HS-5 (cell line): ENCODE measurements at places on chromosomes 2 and 18.
A peak's percentile ranks its signal among the peaks of the same experiment; 100 is the strongest.

GRCh38 chr2:100939445-100939844 lies 62.6 kb upstream of the RPL31 start:
- DNase-seq = no peak

- no peak for DNase-seq
Observed at GRCh38 chr2:138960191-138960590, 180.0 kb upstream of the NXPH2 start.

DNA sequence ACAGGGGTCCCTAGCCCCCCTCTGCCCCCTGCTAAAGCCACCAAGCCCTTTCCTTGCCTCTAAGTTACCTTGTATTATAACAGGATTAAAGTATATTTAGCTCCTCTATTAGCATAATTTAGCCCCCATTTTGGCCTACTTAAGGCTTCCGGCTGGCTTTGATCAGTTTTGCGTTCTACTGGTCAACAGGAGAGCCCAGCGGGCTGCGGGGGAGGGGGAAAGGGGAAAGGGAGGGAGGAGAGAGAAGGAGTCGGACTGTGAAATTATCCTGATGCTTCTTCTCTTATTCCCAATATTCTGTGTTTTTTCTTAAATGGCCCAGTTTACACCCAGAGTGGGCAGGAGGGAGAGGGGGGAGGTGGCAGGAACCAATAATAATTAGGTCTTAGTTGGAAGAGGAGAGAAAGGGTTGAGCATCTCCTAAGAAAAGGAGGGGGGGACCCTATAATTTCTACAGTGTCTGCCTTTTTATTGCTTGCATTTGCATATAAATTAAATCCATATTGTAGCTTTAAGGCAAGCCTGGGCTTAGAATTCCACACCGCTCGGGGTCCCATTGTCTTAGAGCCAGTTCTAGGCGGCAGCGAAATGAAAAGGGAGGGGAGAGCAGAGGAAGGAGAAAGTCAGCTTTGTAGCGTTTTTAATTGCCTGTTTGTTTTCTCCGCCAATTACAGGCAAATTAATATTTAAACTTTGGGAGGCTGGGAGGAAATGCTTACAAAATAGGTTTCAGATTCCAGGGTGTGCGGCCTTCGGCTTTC lies 39.6 kb downstream of the EN1 start:
- DNase-seq = no peak

DNA sequence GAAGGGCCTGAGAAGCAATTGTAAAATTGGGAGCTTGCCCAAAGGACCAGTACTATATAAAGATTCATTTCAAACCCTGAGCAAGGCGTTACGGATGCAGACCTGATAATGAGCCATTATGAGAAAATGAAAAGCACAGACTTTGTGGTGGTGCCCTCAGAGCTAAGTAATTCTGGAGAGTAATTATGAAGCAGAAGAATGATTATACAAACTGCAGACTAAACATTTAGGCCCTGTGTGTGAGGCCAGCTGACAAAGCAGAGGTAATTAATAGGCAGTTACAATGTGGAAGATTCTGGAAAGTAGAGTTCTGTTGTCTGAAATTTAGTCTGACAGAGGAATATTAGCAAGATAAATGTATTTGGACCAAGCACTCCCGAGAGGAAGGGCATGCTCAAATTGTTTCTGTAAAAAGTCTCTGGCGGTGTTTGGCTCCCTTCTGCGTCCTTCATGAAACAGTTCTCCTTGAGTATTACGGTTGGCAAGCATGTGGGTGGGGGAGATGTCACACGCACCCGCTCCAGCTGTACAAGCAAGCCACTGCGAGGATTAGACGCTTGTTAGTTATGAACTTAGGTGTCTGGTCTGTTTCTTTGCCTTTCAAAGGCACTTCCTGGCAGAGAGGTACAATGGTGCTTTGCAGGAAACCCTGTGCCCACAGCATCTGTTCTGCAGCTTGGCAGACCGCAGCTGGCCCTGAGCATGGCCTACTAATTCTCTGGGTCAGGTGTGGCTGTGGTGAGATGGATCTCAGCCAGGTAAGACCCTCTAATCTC lies 45.5 kb downstream of the CDC42EP3 start:
- DNase-seq = no peak

- no peak for DNase-seq
Observed at GRCh38 chr2:226477221-226478108, 322.2 kb downstream of the IRS1 start.

- DNase-seq = no peak
Observed at GRCh38 chr2:6352906-6353515, 512.7 kb downstream of the CMPK2 start.

DNA sequence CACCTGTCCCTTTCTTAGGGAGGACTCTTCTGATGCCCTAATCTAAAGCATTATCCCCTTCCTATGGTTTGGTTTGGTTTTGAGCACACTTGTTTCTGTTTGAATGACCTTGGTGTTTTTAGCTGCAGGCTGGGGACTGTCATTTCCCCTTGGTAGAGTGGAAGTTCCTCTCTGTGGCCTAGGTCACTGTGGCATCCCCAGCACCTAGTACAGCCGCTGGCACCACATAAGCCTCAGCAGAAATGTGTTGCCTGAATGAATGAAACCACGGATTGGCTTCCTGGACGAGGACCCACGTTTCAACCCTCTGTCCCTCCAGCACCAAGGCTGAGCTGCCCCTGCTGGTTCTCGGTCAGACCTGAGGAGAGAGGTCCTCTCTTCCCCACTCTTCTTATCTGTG lies 159.9 kb downstream of the CTIF start:
- DNase-seq = no peak

DNA sequence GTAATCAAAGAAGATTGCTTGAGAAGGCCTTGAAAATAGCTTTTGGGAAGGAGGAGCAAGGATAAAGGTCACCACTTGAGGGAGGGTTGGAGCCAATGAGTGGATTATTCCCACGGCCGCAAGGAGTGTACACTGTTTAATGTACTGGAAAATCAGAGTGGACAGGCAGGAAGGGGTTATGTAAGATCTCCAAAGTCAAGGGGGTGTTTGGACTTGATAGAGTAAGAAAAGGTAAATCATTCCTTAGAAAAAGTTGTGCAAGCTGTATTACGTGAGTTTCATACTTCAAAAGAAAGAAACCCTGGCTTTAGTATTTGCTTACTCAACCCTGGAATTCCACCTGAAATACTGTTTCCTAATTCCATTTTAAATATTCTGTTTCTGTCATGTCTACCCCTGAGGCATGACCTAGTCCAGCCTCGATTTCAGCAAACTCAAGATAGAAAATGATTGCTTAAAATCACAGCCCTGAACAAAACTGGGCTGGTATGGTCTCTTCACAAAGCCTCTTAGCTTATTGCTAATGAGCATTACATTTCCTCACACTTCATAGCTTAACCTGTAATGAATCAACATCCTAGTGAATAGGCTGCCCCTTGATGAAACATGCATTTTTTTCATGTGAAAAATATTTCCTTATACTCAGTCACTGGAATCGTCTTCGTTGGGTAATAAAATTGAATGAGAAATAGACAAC lies 1.1 kb downstream of the MREG start:
- DNase-seq = peak; percentile 48

DNA sequence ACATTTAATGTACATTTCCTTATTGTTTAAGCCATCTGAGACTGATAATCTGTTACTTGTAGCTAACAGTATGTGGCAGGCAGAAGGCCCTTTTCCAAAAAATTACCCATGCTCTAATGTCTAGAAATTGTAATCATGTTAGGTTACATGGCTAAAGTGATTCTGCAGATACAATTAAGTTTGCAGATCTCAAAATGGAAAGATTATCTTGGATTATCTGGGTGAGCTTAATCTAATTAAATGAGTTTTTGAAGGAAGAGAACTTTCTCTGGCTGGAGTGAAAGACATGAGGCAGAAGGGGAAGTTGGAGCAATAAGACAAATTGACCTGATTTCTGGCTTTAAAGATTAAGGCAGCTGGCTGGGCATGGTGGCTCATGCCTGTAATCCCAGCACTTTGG lies 76.3 kb downstream of the MBD2 start:
- DNase-seq = no peak

DNA sequence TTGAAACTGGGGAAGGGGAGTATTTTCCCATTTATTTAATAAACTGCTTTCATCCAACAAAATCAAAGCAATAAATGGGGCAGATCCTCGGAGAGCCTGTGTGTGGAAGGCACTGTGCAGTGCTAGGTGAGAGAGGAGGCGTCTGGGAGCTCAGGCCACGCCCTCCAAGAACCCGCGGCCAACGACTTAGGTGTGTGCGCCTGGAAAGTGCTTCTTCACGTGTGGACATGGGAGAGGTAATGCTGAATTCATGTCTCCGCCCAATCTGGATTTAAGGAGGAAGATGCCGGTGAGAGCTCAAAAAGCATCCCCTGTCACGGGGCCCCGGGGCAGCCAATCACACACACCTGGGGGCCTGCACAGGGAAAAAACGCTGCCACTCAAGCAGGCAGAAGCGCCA lies 77.4 kb downstream of the HDAC4 start:
- no peak for DNase-seq

GRCh38 chr2:241190291-241190981 lies 2.0 kb downstream of the ANO7 start:
- no peak for DNase-seq

DNA sequence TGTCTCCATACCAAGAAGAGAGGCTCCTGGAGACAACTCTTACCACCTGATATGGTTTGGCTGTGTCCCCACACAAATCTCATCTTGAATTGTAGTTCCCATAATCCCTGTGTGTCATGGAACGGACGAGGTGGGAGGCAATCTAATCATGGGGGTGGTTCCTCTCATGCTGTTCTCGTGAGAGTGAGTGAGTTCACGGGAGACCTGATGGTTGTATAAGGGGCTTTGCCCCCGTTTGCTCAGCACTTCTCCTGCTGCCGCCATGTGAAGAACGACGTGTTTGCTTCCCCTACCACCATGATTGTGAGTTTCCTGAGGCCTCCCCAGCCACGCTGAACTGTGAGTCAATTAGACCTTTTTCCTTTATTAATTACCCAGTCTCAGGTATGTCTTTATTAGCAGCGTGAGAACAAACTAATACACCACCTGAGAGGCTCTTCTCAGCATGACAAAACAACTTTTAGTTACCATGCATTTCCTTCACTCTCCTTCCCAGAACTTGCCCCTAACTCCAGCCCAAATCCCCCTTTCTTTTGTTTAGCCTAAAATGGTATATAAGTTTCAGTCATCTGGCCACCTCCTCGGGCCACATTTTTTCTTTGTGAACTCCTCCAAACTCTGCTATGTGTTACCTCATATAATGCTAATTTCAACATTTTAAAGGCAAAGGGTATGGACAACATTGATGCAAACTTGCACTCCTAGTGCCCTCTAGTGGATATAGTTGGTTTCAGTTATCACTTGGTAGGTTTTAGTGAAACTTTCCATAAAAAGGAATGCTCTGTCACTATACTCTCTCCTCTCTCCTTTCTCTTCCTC lies 58.6 kb upstream of the SLC25A52 start:
- DNase-seq = peak; percentile 8

DNA sequence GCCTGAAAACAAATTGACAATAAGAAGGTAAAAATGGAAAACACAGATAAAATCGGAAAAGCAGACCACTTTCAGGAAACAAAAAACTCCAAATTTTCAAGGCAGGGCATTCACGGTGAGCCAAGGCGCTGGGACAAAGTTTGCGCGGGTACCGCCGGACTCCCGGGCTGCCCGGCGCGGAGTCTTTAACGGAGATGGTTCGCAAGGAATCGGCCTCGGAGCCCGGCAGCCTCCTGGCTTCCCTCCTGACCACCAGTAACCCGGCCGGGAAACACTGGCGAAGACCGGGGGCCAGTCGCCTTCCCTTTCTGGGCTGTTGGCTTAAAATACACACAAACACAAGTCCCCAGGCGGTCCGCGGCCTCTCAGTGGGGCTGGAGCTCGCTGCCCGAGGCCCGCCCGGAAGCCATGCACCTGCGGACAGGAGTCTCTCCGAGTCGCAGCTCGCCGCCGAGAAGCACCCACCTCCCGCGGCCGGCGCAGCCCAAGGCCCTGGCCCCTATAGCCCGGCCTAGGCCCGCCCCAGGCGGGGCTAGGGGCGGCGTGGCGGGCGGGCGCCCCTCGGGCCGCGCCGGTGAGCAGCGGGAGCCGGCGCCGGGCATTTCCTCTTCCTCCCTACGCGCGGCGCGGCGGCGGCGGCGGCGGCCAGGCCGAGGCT lies 622 bp upstream of the KCMF1 start:
- DNase-seq = no peak

- DNase-seq = no peak
Observed at GRCh38 chr18:46261799-46262198, 157.6 kb downstream of the HAUS1 start.

GRCh38 chr2:240501531-240501991 lies 56.2 kb downstream of the ANKMY1 start:
- DNase-seq = no peak

DNA sequence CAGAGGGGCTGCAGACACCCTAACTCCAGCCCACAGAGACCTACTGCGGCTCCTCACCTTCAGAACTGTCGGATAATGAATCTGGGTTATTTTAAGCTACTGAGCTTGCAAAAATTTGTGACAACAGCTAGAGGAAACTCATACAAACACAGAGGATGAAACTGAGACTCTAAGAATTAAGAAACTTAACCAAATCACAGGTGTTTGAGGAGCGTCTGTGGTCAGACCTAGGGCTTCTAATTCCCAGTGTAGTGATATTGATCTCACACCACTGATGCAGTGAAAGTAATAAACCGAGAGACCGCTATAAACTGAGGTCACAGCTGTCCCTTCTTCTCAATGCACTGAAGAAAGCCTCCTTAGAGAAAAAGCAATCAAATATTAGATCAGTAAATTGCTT lies 110.1 kb downstream of the RGPD3 start:
- no peak for DNase-seq

DNA sequence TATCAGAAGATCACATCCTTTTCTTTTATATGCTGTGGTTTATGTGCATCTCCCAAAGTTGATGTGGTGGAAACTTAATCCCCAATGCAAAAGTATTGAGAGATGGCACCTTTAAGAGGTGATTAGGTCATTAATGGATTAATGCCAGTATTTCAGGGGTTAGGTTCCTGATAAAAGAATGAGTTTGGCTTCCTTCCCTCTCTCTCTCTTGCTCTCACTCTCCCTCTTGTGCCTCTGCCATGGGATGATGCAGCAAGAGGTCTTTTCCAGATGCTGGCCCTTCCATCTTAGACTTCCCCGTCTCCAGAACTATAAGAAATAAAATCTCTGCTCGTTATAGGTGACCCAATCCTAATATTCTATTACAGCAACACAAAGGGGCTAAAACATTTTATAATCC lies 85.0 kb downstream of the TTC27 start:
- no peak for DNase-seq

GRCh38 chr18:849021-849420 lies 37.0 kb upstream of the YES1 start:
- DNase-seq = no peak

DNA sequence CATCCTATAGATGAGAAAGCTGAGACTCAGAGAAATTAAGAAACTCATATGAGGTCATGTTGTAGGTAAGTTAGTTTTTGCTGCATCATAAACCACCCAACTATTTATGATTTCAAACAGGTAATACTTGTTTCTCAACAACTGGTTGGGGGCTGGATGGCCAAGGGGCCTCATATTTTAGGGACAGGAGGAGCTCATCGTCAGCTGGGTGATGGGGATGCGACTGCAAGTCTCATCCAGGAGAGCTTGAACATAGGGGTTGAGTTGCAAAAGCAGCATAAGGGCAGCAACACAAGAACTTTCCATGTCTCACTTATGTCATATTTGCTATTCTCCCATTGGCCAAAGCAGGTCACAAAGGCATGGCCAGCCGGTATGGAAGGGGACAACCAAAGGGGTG lies 3.6 kb upstream of the RNU2-63P start:
- DNase-seq = no peak

GRCh38 chr2:42917425-42917927 lies 125.1 kb upstream of the HAAO start:
- no peak for DNase-seq

- no peak for DNase-seq
Observed at GRCh38 chr2:129764376-129765325, 214.8 kb upstream of the RAB6C start.
